ENCODE measurements at places on chromosomes 16 and 17.
A peak's percentile ranks its signal among the peaks of the same experiment; 100 is the strongest.

DNA sequence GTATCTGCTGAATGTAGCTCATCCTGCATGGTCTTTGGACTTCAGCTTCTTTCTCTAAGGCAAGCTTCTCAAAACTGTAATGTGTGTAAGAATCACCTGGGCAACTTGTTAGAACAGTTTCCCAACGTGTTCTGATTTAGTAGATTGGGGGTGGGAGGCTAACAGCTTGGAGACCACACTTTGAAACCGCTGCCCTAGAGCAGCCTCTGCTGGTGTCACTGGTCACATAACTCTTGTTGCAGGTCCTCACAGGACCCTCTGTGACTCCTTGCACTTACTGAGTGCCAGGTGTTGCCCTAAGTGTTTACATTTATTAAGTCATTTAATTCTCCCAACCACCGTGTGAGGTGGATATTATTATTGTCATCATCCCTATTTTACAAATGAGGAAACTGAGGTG, 9.9 kb downstream of the SLC35G3 start:
- ATAC-seq, result no peak

DNA sequence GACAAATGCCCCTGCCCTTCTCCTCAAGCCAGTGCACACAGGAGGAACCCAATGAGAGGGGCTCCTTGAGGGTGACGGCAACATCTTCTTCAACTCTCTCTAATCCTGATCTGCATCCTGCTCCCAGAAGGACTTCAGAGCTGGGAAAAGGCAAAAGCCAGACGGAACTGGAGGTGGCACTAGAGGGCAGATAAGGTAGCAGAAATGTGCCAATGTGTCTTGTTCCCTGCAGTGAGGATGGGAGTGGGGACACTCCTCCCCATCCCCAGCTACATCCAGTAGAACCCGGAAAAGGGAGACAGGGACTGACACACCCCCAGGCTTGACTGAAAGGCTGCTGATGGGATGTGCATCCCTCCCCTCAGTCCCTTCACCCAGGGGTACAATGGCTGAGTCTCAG, 28.5 kb downstream of the SRCIN1 start:
- no peak for ATAC-seq

GRCh38 chr17:17235212-17236174, 1.5 kb downstream of the FLCN start:
- ATAC-seq, result no peak

DNA sequence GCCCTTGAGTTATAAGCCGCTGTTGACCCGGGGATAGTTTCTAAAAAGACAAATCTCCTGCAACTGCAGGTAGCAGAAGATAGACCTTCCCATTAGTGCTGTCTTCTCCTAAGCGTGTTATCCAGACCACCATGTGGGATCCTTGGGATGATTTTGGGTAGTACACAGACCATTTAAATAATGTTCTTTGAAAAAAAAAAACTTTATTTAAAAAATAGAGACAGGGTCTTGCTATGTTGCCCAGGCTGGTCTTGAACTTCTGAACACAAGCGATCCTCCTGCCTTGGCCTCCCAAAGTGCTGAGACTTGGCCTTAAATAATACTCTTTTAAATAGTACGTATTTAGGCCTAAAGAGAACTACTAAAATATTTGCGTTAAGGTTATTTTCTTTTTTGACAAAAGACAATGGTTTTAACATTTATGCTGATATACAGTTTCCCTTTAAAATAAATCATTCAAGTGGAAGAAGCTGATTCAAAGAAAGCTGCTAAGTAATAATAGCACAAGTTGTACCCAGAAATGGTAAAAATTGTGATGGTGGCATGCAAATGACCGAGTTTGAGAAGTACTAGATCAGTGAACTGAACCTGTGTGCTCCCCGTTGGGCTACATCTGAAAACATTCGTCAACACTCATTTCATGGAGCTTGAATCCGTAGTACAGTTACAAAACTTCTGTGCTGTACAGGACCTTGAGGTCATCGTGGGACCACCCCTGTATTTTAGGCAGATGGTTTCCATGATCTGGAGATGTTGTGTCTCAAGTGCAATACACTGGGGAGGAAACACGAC, 24.0 kb downstream of the SMARCE1 start:
- ATAC-seq, result no peak

DNA sequence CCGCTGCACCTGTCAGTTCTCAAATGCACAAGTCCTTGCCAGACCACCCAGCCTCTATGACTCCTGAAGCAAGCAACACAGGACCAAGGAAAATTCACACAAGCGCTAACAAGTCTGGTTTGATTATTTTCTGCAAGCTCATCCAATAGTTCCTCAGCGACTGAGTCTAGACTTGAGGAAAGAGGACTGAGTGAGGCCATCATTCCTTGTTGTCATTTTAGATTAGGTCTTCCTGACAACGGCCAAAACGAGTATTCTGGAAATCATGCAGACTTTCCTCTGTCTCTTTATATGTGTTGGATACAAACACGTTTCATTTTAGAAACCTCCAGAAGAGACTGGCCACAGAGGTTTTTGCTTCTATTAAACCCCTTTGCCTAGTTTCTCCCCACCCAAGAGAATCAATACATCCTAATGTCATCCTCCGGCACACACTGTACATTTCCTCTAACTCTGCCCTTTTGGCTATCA, 561 bp downstream of the CCDC47 start:
- ATAC-seq, result no peak

GRCh38 chr17:35493040-35493439, 44.4 kb downstream of the SLFN12L start:
- no peak for ATAC-seq

DNA sequence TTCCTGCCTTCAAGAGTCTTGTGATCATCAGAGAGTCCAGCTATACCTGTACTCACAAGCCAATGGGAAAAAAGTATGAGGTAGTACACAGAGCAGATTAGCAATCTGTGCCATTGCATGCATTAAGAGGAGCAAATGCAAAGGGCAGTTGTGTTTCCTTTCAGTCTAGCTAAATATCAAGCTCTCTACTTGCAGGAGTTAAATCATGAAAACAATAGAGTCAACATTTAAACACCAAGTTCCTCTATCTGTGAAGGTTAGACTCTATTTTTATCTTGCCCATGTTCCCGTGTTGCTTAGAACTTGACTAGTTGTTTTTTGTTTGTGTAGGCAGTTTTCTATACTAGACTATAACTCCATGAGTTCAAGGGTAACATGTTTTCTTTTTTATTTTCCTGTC, 4.7 kb upstream of the FAM20A start:
- no peak for ATAC-seq

DNA sequence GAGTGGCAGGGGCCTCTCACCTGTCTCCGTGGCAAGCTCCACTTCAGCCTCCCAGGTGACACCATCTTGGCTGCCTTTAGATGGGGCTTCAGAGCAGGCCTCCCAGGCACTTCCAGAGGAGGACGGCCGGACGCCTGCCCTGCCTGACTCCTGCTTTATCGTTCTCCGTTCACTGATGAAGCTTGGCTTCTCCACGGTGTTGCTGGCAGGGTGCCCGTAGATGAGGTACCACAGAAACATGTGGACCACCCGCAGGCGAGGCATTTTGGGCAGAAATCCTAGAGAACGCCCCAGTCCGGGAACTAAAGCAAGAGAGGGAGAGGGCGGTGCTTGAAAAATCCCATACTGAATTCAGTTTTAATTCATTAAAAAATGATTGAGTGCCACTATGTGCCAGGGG, 54.5 kb downstream of the GTF3C1 start:
- no peak for ATAC-seq

DNA sequence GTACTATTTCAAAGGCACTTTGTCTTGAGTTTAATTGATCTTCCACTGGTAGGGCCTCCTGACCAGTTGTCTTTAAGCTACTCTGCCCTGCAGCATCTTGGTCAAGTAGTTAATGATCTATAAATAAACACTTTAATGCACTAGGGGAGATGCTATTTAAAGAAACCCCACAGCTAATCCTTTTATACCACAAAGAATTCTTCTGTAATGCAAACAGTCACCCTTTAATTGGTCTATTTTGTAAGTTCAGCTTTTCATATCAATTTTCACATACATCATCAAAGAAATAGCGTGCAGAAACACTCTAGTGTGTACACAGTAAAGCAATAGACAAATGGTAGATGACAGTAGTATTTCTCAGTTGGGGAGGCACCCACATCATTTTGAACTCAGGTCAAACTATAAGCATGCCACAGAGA, 70.3 kb downstream of the PMP22 start:
- no peak for ATAC-seq

- peak; percentile 18 for ATAC-seq
These were observed 652 bp upstream of the SLC25A19 start for GRCh38 chr17:75289832-75290337.

- no peak for ATAC-seq
These were observed 1.2 kb upstream of the KRT17 start for GRCh38 chr17:41625602-41626001.

GRCh38 chr16:3022208-3022683, 1.5 kb downstream of the HCFC1R1 start:
- ATAC-seq, result peak; percentile 41

DNA sequence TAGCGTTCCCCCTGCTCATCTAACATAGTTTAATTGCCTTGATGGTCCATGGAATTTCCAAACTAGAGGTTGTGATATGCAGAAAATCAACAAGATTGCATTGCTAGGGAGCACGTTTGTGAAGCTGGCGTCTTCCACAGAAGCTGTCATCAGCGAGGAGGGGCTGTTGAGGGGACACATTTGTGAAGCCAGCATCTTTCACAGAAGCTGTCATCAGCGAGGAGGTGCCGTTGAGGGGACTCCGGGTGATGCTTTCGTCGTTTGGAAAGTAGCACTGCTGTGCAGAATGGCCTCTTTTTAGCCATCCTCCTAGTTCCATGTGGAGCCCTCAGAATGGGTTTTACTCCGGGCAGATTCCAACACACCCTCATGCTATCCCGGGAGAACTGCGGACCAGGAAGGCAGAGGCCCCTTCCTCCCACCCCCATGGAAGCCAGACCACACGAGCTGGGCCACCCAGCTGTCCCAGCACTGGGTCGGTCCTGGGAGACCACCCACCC, 119.6 kb upstream of the CHMP6 start:
- no peak for ATAC-seq

DNA sequence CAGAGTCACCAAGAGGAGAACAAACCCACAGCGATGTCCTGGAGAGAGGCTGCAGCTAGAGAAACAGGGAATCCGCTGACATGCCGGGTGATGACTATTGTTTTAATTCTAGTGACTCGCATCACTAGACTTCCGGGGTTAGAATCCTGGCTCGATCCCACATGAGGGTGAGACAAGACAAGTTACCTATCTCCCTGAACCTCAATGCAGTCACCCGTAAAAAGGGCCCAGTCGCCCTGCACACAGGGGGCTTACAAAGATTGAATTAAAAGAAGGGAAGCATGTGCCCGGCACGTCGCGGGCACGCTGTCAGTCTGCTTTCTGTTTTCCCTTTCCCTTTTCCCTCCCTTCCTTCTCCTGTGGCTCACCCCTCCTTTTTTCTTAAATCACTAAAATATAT, 212.9 kb upstream of the FOXF1 start:
- no peak for ATAC-seq

DNA sequence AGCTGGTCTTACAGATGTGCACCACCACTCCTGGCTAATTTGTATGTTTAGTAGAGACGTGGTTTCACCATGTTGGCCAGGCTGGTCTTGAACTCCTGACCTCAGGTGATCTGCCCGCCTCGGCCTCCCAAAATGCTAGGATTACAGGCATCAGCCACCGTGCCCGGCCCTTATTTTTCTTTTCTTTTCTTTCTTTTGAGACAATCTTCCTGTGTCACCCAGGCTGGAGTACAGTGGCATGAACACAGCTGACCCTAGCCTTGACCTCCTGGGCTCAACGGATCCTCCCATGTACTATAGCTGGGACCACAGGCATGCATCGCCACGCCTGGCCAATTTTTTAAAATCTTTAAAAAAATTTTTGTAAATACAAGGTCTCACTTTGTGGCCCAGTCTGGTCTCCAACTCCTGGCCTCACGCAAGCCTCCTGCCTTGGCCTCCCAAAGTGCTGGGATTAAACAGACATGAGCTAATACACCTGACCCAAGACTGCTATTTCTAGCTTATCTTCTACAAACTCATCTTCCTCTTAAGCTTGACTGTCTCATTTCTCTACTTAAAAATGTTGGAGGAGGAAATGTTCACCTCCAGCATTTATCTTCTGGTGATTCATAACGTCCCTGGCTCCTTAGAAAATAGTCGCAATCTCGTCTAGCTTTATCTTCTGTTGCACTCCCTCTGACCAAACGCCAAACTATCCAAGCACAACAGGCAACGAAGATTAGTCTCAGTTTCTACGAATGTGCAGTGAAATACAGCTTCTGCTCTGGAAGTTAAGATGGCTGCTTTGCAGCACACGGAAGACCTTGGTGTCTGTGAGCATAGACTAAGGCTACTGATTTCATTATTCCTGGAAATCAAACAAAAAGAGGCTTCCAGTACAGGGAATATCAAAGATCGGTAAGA, 8.2 kb upstream of the TMEM94 start:
- ATAC-seq, result no peak

DNA sequence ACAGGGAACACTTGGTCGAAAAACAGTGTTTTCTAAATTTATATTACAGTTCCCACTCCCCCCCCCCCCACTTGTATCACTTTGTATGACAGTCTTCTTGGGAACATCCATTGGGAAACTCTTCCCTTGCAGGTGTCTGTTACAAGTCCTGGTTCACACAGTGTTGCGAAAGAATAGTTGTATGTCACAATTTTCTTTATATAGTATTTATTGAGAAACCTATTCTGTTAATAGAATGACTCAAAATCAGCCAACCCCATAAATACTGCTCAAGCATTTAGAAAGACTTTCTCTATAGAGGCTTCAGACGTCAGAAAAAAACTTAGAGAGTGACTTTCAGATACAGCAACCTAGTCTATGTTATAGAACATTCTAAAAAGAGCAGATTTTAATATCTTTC, 414.4 kb downstream of the WWOX start:
- no peak for ATAC-seq

GRCh38 chr17:48800626-48801217, 16.3 kb downstream of the TTLL6 start:
- ATAC-seq, result no peak

- peak; percentile 31 for ATAC-seq
These were observed 12.3 kb downstream of the CHMP6 start for GRCh38 chr17:81003711-81004475.

GRCh38 chr16:68902003-68902968, 59.0 kb downstream of the TANGO6 start:
- no peak for ATAC-seq

DNA sequence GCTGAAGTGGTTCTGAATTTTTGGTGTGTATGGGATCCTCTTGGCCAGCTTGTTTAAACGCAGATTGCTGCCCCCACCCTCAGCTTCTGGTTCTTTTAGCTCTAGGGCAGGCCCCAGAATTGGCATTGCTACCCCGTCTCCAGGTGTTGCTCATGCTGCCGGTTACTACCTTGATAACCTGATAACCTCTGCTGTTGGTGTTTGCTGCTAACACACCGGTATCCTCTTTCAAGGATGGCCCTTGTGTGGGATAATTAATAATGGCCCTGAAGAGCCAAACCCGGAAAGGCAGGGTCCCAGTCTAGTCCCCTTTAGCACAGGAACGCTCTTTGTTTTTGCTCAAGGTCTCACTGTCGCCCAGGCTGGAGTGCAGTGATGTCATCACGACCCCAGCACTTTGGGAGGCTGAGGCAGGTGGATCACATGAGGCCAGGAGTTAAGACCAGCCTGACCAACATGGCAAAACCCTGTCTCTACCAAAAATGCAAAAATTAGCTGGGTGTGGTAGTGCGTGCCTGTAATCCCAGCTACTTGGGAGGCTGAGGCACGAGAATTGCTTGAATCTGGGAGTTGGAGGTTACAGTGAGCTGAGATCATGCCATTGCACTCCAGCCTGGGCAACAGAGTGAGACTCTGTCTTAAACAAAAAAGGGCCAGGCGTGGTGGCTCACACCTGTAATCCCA, 1.3 kb upstream of the ST3GAL2 start:
- no peak for ATAC-seq

- ATAC-seq, result no peak
These were observed 19.9 kb upstream of the PLLP start for GRCh38 chr16:57304169-57305061.

- ATAC-seq, result peak; percentile 56
These were observed 391.3 kb upstream of the CDH5 start for GRCh38 chr16:65975049-65975708.
